ENCODE measurements at places on chromosomes 4 and X. TPM values are rescaled to one million over a fixed set of nuclear protein-coding genes. Genes with fewer than 3 reads are reported as not detected.

DNA sequence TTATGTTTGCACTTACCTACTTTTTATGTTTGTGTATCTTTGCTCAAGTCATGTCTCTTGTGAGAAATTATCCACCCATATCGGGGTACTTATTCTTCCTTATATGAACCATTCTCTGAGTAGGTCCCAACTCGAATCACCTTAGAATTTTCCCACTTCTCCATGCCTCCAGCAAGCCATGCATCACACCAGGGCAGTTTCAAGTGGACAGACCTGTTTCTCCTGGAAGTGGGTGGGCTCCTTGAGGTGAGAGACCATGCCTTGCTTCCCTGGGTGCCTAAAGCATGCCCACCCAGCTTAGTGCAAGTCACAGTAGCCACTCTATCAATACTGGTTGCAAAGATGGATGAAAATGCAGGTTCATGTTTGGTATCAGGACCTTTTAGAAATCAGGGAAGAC, 187.2 kb downstream of the KIT start:
- DNase-seq, result no peak

DNA sequence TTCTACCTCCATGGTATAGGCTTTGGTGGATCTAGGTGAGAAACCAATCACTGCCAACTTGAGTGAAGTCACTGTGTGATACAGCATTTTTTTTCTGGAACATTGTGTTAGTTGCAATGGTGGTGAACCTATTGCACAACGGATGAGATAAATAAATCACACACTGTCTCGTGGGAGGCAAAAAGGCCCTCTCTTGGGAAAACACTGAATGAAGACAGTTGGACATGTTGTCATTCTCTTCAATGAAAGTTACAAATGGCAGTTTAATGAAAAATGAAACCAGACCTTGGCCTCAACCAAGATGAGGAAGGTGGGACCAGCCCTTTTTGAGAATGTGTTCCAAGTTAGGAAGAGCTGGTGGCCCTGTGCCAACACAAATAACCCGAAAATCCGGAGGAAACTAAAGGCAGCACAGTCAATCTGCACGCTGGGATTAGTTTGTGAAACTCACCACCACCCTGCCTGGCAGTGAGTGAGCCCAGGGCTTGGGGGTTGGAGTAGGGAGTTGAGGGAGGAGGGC, 5.4 kb upstream of the ADGRG2 start:
- peak; percentile 51 for DNase-seq

DNA sequence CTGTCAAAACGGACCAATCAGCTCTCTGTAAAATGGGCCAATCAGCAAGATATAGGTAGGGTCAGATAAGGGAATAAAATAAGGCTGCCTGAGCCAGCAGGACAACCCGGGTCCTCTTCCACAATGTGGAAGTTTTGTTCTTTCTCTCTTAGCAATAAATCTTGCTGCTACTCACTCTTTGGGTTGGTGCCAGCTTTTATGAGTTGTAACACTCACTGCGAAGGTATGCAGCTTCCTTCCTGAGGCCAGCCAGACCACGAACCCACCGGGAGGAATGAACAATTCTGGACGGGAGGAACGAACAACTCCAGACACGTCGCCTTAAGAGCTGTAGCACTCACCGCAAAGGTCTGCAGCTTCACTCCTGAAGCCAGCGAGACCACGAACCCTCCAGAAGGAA, 287.8 kb downstream of the RAPGEF2 start:
- DNase-seq, result no peak

DNA sequence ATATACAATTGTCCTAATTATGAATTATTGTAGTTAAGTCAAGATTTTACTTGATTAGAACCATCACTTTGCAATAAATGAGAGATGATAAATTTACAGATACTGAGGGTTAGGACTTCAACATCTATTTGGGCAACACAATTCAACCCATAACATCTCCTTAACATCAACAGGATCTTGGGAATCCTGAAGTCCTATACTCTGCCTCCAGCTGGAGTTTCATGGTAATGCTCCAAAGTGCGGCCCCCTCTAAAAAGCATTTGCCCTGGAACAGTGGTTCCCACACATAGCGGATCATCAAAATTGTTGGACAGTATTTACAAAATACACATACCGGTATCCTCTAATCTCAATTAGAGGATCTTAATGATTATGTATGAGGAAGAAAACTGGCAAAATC, 618.6 kb downstream of the CENPC start:
- no peak for DNase-seq

- no peak for DNase-seq
These were observed 55.6 kb downstream of the TSPAN7 start for GRCh38 chrX:38616904-38617303.

Gene CT45A10
- not detected for total RNA-seq

Gene CXCL1
- 7.4 TPM for total RNA-seq

Gene PCDH18
- 3.6 TPM for total RNA-seq

DNA sequence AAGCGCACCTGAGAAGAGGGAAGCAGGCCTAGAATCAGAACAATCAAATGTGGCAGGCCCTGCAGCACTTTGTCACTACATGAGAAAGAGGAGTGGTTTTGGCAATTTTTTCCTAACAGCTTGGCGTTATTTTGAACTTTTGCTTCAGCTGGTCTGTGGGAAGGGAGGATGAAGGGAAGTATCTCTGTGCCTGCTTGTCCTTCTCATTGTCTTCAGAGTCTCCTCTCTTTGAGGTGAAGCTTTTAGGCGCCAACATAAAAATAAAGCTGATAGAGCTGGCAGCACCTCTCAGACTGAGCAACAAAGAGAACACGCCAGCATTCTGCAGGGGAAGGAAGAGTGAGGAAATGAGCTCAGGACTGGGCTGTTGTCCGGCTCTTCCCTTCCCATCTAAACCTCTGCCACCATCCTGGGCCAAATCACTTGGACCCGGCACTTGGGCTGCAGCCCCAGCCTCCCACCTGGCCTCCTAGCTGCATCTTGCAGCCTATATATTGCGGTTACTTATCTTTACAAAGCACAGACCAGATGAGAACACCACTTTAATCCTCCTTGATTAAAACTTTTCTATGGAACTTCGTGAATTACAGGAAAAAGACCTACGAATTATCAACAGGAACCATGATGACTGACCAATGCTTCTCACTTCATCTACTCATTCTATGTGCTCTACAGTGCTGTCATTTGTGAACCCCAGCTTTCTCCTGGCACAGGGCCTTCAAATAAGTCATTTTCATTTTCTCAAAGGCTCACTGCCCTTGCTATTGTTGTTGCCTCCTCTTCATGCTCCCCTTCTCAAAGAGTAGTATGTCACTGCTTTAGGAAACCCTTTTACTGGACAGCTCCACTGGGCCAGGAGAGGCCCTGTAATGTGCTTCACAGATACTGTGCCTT, 476.4 kb upstream of the HS3ST1 start:
- DNase-seq, result peak; percentile 56

GRCh38 chrX:63503541-63503940, 152.4 kb upstream of the SPIN4 start:
- no peak for DNase-seq

All from right cardiac atrium (tissue), 5 donors.